ENCODE measurements at places on chromosomes 3 and 15. TPM values are rescaled to one million over a fixed set of nuclear protein-coding genes. Genes with fewer than 3 reads are reported as not detected.

GRCh38 chr3:157231071-157231470, 71.1 kb upstream of the CCNL1 start:
- DNase-seq = no peak

GRCh38 chr3:37819591-37819990, 42.1 kb upstream of the CTDSPL start:
- DNase-seq = peak; percentile 65

UMPS gene
- polyA plus RNA-seq = 2.3 TPM

GRCh38 chr3:49058011-49058410, 28.8 kb upstream of the IMPDH2 start:
- no peak for DNase-seq

PLSCR2 gene
- polyA plus RNA-seq = not detected

DNA sequence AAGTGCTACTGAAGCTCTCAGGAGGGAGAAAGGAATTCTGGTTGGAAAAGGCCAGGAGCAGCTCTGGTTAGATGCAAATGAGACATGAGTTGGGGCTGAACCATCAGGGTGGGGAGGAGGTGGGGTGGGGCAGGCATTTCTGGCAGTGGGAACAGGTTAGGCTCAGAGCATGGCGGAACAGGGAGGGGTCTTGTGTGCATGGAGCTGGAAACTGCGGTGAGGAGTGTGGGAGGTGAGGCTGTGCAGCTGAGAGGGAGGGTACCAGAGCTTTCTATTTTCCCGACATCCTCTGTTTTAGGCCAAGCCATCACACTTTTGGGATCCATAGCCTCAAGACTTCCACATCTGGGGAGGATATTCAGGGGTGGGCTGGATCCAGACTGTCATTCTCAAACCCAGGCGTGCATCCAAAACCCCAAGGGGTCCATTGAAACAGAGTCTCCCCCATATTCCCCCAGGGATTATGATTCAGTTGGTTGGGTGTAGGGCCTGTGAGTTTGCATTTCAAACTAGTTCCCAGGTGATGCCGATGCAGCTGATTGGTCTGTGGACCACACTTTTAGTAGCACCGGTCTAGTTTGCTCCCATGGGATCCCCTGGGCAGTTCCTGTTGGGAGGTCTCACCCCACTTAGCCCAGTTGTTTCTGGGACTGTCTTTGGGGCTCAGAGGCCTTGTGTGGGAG, 100.9 kb upstream of the TLE3 start:
- no peak for DNase-seq

FEM1B gene
- 9.3 TPM for polyA plus RNA-seq

- no peak for DNase-seq
Measured at GRCh38 chr15:60571008-60571420, 92.1 kb upstream of the ICE2 start.

GRCh38 chr15:66488525-66488924, 9.0 kb downstream of the SNAPC5 start:
- no peak for DNase-seq

DNA sequence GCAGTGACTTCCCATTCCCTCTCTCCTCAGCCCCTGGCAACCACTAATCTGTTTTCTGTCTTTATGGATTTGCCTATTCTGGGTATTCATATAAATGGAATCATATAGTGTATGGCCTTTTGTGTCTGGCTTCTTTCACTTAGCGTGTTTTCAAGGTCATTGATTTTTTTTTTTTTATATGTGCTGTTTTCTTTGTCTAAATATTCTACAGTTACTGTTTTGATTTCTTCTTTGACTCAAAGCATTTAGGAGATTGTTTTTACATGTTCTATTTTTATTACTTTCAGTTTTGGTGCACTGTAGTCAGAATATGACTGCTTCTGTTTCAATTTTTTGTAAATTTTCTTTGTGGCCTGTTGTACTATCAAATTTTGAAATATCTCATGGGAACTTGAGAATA, 71.9 kb upstream of the RNU6-1 start:
- no peak for DNase-seq

WNT5A gene
- 1.1 TPM for polyA plus RNA-seq

DNA sequence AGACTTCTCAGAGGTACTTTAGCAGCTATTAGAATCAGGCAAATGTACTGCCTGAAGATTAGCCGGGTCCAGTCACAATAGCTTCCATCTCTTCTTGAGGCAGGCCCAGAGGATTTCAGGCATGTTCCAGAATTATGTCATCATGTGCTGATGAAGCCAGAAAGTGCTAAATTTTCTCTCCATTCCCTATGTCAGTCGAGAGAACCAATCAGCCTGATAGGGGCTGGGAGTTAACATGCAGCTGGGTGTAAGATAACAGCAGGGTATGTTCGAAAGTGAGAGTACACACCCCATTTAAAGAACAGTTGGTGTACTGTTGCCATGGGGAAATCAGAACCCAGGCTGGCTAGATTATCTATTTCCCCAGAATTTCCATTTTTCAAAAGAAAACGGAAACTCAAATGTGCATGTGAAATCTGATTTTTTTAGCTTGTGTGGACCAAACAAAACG, 48.7 kb downstream of the MYH15 start:
- no peak for DNase-seq

DNA sequence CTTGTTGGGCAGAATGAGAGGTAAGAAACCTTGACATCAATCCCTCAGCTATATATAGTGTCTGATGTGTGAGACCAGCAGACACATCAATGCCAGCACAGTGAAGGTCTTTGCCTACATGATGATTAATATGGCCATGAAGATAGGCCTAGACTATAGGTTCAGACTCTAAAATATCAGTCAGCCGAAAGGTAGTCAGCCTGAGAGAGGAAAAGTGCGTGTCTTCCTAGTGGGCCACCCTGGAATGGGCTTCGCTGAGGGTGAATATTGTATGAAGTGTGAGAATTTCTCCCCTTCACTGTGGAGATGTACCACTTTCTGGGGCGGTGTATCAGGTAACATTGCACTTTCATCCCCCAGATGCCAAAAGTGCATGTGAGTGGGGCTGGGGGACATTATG, 33.0 kb upstream of the EPHB1 start:
- no peak for DNase-seq

SLC2A2 gene
- 0.11 TPM for polyA plus RNA-seq

DNA sequence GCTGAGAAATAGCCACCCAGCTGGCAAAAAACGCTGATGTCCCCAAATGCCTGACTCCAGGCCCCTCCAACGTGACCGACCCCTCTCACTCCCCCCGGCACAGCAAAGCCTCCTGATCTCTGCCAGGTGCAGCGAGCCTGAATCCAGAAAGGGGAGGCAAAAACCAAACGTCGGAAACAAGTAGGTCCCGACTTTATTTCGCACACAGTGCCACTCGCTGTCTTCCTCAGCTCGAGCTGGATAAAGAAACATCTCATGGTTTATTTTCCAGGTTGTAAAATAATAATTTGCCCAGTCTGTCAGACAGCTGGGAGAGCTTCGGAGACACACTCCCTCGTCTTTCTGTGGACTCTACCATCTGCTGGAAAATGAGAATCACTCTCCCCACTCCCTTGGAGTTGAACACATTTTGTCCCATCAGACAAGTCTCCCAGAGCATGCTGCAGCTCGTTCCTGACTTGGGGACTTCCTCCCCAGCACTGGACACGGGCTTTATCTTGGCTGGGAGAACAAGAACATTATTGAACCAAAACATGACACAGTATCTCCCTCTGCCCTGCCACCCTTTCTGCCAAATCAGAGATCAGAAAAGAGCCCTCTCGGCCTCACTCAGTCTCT, 142.8 kb downstream of the NUP210 start:
- DNase-seq = no peak

CTXN2 gene
- polyA plus RNA-seq = not detected

GRCh38 chr3:127254730-127255129, 33.1 kb downstream of the PRR20G start:
- DNase-seq = no peak

- DNase-seq = no peak
Measured at GRCh38 chr3:187717572-187717971, 15.2 kb upstream of the RTP2 start.

RBP2 gene
- not detected for polyA plus RNA-seq

ATP8B4 gene
- polyA plus RNA-seq = 1.2 TPM

DNA sequence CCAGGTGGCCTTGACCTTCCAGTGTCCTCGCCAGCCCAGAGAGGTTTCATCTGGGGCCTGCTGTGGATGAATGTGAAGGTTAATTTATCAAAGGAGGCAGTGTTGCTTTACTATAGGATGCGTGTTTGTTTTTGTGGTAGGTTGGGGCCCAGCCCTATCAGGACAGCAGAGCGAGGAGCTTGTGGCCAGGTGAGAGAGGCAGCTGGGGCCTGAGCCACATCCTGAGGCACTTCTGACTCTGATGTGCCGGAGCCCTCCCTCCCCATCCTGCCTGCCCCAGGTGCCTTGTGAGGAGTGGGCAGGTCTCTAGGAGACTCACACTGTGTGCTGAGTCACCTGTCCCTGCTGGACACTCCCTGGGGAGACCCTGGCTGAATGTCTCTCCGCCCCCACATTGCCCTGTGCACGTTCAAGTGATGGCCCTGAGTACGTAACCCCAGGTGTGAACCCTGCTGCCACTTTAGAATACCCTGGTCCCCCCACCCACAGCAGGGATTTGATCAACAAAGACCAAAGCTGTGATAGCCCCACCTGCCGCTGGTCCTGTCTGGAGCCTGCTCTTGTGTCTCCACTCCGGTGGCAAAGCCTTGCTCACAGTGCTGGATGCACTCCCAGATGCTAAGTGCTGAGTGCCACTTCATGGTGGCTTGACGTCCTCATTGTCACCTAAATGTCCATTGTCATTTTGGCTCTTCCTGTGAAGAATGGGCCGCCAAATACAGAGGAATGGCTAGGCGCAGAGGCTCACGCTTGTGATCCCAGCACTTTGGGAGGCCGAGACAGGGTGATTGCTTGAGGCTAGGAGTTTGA, 16.0 kb downstream of the FBLN2 start:
- peak; percentile 67 for DNase-seq

RYR3 gene
- polyA plus RNA-seq = 0.01 TPM

- no peak for DNase-seq
Measured at GRCh38 chr3:69761896-69762767, 22.9 kb downstream of the MITF start.

UBE2E1 gene
- 43.7 TPM for polyA plus RNA-seq

GSK3B gene
- 26.9 TPM for polyA plus RNA-seq

PRR20G gene
- not detected for polyA plus RNA-seq

DNA sequence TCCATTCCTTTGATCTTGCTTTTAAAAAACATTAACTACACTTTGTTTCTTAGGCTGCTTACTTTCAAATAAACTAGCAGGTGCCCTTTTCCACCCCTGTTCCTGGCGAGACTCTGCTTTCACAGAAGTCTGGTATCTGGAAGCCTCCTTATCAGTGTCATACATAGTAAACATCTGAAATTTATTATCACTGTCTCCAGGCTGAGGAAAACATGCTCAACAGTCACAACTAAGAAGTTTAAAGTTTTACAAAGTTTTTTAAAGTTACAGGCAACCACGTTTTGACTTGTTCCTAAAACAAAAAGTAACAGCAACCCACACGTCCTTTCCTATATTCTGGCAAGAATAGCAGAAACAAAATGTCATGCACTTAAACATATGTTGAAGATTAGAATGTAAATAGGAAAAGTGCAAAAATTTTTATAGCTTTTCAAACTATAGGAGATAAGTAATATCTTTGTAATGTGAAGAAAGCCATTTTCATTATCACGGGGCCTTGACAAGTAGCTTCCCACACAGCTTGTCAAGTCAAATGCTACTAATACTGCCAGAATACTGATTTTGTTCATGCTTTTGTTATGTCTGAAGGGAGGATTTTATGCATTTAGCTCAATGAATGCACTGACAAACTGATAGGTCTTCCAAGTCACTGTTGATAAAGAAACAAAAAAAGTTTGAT, 275.2 kb upstream of the KCNMB2 start:
- no peak for DNase-seq

GHRL gene
- polyA plus RNA-seq = 0.61 TPM

IGSF10 gene
- 0.88 TPM for polyA plus RNA-seq

ZNF662 gene
- 3.2 TPM for polyA plus RNA-seq

DNA sequence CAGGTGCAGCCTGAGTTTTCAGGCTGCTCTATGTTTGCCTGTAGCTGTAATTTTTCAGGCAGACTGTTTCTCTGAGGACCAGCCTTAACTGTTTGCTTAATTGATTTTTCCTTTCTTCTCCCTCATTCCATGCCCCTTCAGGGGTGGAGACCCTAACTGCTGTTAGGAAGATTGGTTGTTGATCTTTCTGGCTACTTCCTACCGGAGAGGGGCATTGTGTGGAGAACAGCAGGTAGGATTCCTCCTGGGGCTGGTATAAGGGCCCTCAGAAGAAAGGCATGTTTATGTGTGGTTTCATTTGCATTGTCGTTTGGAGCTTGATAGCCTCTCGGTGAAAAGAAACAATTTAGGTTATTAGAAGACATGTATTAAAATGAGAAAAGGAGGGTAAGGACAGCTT, 56.9 kb upstream of the GOLGA6L2 start:
- DNase-seq = no peak

- peak; percentile 39 for DNase-seq
Measured at GRCh38 chr15:89646416-89647141, 8.7 kb downstream of the KIF7 start.

DNA sequence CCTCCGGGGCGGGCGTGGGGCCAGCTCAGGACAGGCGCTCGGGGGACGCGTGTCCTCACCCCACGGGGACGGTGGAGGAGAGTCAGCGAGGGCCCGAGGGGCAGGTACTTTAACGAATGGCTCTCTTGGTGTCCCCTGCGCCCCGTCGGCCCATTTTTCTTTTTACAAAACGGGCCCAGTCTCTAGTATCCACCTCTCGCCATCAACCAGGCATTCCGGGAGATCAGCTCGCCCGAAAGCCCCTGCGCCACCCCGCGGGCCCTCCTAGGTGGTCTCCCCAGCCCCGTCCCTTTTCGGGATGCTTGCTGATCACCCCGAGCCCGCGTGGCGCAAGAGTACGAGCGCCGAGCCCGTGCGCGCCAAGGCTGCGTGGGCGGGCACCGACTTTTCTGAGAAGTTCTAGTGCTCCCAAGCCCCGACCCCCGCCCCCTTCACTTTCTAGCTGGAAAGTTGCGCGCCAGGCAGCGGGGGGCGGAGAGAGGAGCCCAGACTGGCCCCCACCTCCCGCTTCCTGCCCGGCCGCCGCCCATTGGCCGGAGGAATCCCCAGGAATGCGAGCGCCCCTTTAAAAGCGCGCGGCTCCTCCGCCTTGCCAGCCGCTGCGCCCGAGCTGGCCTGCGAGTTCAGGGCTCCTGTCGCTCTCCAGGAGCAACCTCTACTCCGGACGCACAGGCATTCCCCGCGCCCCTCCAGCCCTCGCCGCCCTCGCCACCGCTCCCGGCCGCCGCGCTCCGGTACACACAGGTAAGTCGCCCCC, at the start of gene THBS1:
TSS of gene THBS1 (plus strand) at position 595 of the 757 bp plus-strand sequence. CDS start 779 bp downstream, outside the sequence.
- DNase-seq = peak; percentile 93

TNFSF10 gene
- polyA plus RNA-seq = 18.3 TPM

HHATL gene
- 1,023 TPM for polyA plus RNA-seq

DNA sequence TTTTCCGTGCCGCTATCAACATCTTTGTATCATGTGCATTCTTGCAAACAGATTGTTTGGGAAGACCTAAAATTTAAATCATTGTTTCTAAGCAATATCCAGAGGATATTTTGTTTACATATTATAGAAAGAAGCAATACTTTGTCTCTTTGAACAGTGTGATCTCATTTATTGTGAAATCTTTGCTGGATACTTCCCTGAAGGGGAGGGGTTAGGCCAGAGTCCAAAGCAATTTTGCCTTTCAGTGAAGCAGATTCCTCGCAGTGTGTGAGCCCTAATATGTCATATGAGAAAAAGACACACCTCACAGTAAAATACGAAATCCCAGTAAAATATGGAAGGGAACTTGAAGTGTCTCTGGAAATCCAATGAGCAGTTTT, 158.7 kb upstream of the SLCO3A1 start:
- DNase-seq = peak; percentile 54

GRCh38 chr3:94008253-94008652, 20.1 kb downstream of the STX19 start:
- no peak for DNase-seq
